ENCODE measurements at places on chromosomes 1 and 21.
A peak's percentile ranks its signal among the peaks of the same experiment; 100 is the strongest.

DNA sequence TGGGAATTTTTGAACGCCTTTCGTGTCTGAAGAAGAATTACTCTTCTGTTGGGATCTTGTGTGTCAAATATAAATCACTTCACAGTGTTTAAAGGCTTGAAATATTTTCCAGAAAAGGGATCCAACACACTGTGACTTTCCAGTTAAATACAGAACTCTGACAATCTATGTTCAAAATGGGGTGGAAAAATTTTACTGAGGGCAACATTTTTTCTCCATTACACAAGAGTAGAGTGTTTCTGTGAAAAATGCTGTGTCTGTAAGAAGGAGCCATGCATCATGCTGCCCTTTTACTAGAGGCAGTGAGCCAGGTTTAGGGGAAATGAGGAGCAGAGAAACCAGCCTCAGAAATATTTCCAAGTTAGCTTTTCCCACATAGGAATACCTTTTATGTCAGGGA lies 86.5 kb downstream of the VPS13D start:
- DNase-seq, result no peak

- DNase-seq, result peak; percentile 4
These were observed 1.2 kb downstream of the GPR88 start for GRCh38 chr1:100538913-100539835.

DNA sequence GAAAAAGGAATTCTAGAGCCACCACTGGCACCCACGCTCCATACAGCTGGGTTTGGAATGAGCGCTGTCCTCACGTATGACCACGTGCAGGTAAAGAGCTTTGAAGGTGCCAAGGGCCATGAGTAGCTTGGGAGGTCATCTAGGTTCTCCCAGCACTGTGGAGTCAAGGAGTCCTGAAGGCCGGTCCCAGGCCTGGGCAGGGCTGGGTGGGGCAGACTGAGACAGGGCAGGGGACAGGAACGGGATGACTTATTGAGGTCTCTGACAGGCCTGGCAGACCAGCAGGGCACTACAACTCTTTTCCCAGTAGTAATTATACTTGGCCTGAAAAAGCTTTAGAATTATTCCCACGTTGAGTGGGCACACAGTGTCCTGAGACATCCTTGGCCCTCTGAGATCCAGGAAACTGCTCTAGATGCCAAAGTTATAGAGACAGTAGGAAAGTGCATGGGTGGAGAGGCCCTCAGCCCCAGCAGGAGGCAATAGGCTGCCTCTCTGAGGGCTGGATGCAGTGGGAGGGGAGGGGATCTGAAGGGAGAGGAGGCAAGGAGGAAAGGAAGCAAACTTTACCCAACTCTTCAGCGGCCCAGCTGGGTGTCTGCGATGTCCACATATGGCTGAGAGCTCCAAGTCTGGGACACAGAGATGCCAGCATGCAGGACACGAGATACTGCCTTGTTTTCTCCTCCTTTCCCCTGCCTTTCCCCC lies 1.8 kb upstream of the CDA start:
- DNase-seq, result no peak

DNA sequence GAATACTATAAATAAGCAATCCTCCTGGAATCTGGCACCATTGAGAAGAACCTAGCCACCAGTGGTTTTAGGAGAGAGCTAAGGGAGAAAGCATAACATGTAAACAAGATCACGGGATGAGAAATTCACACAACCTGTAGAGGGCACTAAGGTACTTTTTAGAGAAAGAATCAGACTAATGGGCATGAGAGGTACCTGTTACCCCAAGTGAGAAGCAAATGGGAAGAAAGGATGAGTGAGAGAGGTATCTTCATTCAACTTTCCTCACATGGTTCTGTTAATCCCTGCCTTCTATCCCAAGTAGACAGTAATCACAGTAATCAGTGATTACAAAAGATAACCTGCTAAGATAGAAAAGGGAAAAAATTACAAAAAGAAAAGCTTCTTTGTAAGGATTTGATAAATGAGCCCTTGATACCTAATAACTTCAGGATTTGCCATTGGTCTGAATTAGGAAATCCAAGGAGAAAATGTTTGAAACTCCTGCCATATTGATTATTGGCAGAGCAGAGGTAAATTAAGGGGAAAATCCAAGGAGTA lies 251.1 kb upstream of the ADGRL2 start:
- DNase-seq, result no peak

- no peak for DNase-seq
These were observed 1.7 kb downstream of the PDXK start for GRCh38 chr21:43720539-43721166.

DNA sequence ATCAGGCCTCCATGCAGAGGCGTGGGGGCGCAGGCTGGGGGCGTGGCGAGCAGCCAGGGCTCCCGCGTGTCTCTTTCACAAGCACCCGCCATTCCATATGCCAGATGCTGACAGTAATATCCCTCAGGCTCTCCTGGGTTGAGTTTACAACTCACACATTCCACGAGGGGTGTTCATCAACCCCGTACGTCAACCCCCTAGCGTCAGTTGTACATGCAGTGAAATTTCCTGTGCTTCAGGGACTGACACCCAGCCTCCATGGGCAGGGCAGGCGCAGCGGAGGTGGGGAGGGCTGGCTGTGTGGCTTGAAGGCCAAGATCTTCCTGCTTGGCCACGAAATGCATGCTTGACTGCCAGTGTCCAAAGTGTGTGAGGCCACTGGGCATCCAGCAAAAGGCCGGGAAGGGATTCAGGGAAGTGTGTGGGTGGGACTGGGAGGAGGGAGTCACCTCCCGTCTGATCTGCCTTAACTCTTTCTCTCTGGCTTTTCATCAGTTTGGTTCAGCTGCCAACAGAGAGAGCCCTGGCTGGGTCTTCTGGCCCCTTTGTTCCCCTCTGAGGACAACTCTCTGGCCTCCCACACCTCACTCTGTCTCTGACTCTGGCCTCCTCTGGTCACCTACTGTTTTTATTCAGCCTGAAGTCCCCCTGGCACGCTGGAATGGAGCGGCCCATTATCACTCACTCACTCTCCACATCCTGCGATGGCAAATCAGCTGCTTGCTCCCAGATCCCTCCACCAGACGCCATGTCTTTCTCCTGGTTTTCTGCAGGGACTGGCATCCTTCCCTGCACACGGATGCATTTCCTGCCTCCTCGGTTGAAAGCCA lies 33.8 kb downstream of the CLIC6 start:
- DNase-seq, result no peak

DNA sequence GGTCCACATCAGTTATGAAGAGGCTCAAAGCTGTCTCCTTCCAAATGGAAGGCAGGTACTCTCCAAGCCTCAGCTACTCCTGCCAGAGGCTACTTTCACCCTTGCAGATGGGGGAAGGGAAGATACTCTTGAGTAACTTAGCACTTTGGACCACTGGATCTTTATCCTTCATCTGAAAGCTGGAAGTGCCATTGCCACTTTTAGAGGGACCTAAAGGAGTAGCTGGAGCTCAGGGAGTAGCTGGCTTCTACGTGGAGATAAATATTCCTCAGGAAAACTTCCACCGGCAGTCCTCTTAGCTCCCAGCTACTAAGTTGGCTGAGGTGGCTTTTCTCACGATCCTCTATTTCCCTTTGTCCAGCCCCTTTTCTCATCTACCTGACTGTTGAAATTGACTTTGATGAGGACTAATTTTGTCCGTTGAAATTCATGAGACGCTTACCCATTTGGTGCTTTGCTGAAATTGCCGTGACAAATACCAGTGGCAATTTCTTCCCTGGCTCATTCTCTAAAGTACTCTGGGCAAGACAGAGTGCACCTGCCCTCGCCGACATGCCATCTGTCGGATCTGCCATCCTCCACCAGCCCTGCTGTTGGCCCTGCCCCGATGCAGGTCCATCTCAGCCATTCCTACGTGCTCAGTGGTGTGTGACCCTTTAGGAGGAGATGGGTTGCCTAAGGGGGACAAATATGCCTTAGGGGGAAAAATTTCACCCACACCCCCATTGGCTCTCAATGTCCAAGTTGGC lies 13.6 kb downstream of the IGSF21 start:
- DNase-seq, result peak; percentile 86
